NCI-H1436 (cell line): ENCODE measurements at places on chromosomes 12 and 14.

DNA sequence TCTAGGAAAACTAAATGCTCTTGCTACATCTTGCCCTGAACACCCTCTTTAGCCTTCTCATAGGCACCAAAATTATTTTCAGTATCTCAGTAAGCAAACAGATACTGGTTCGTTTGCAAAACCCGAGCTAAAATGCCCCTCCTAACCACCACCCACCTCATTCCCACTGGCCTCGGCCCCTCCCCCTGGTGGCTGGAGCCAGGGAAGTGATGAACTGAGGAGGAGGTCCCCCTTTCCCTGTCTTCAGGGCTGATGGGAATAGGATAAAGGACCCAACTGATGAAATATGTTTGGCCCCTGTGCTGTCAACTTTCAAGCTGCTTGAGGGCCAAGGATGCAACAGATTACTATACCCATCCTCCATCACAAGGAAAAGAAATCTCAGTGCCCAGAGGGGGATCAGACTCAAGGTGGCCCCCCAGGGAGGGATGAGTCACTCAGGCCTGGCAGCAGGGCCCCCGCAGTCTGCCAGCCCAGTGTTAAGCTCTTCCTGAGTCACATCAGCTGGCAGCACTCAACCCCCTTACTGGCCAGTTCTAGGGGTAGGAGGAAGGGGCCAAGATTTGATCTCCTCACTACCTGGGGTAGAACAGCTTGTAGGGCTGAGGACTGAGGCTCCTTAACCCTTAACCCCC lies 1.7 kb downstream of the ANKRD52 start:
- no peak for DNase-seq

DNA sequence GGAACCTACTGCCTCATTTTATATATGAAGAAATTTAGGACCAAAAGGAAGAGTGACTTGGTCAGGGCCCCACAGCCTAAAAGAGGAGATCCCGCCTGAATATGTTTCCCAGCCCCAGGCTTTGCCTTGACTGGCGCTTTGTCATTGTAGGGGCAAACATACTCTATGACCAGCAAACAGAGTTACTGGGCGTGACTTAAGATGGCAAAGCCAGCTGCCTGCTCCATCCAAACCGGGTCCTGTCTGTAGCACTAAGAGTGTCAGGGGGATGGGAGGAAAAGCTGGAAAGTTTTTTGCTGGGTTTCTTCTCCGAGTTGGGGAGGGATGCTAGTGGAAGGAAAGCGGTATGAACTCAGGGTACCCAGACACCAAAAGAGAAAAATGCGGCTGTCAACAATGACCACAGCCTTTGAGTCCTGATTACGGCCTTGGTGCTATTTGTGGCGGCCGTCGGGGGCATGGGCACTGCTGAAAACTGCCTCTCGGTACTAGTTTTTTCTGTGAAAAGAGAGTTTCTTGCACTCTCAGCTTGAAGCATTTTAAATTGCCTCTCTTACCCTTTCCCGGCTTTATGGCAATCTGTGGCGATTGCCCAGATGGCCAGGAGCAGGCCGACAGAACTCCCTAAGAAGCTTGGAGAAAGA lies 82.7 kb downstream of the PRIMA1 start:
- no peak for DNase-seq

DNA sequence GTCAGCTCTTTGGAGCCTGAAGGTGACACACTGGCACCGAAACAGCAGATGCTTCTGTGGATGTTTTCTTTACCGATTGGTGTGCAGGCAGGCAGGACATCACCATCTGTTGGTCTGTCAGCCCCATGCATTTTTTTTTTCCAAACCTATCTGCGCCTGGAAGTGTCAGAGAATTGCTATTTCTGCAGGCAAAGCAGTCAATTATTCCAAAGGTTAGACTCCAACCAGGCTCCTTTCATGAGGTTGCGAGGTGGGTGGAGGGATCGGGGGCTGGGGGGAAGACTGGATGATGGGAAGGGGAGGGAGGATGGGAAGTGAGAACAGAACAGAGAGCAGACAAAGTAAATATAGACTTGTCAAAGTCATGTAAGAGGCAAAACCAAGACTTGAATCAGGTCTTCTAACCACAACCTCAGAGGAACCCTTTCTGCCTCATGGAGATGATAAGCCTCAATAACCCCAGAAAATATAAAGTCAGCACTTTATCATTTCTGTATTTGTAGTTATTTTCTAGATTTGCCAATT lies 117.7 kb downstream of the OTOGL start:
- DNase-seq, result no peak

DNA sequence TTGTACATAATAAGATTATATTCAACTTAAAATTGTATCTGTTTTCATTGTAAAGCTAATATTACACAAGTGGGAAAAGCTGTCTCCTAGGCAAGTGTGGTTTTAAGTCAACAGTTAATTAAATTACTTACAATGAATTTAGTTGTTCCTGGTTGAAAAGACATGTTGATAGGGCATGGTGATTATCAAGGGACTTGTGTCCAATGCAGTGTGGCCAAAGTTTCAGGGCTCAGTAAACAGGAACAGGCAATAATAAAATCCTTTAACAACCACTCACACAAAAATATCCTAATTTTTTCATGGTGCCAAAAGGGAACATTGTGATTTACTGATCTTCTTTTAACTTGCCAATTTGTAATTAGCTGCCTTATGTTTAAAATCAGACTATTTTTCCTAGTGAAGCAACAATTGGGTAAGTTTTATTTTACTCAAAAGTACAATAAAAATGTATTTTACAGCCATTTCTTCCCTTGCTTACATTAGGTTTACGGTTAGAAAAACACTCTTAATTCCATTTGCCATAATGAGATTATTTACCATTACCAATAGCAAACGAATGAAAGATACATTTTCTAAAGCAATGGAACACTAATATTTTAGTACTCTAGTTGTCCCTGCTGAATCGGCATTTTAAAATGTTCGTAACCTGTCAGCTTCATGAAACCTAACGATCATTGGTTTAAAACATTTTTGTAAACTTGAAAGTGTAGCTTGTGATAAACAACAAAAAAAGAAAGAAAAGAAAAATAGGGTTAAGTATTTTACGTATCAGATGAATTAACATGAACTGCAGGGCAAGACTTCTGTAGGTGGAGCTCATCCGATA lies 1.8 kb upstream of the WNK1 start:
- DNase-seq, result peak; percentile 8

DNA sequence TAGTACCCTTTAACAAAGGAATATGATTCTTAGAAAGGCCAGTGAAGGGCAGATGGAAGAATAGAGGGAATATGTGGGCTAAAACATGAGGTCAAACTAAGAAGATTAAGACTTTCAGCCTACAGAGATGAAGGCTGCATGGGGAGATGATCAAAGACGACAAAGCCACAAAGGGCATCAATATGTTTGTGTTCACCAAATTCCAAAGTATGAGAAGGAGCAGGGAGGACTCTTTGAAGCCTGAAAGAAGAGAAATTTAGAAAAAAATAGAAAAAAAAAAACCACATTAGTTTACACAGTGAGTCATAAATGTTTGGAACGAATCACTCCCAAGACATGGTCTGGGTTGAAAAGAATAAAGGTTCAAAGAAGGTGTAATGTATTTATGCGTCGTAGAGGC lies 131.8 kb downstream of the NEDD1 start:
- DNase-seq, result no peak

DNA sequence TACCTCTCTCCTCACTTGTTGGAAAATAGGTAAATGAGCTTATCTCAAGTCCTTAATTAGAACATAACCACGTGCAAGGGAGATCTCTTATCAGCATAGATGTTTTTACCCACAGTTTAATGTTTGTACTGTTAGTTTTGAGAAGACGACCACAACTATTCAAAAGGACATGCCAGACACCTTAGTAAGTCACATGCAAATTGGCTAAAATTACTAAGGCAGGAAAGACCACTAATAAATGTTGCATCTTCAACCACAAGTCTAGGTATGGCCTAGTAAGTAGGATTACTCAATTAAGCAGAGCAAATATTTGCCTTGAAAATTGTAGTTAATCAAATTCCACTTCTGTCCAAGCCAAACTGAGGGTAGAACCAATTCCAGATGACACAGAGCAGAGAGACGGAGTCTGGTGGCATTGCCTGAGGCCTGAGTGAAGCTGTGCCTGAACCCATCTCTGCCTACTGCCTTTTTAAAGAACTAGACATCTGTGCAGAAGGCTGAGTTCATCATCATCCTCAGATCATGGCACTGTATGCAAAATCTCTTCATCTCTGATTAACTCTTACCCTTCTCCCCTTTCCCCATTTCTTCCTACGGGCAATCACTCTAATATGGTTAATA lies 29.7 kb upstream of the CHST11 start:
- DNase-seq, result no peak

- DNase-seq, result no peak
Measured at GRCh38 chr14:104686624-104687517, 2.5 kb upstream of the INF2 start.

- no peak for DNase-seq
Measured at GRCh38 chr12:26283046-26283445, 87.7 kb downstream of the SSPN start.

GRCh38 chr12:82620917-82621316 lies 65.8 kb upstream of the TMTC2 start:
- DNase-seq, result no peak

DNA sequence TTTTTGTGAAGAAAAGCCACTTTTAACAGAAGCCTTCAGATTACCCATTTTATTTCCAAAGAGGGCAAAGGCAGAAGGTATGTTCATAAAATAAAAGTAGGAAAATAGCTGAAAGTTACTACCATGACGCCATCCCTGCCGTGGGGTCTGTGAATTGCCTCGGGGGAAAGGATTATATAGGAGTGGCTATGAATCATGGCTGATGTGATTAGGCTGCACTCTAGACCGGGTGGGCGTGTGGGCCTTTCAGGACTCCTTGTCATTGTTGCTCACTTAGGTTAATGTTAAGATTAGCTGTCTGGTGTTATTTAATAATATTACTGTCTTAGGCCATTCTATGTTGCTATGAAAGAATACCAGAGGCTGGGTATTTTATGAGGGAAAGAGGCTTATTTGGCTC lies 195.5 kb downstream of the EGLN3 start:
- DNase-seq, result no peak

DNA sequence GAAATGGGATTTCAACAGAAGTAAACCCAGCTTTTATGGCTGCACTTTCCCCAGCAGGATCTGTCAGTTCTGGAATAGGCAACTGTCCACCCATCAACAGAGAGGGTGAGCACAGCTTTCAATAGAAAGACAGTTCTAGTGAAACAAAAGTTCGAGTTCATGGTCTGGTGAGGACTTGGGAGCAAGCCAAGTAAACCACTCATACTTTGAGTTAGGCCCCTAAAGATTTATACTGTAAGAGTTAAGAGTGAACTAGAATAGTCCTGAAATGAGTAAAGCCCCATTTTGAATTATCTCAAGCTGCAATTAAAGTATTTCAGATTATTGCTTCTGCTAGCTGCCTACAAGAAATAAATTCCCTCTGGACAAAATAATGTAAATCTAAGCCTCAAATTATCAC lies 82.6 kb downstream of the METTL25 start:
- DNase-seq, result no peak

DNA sequence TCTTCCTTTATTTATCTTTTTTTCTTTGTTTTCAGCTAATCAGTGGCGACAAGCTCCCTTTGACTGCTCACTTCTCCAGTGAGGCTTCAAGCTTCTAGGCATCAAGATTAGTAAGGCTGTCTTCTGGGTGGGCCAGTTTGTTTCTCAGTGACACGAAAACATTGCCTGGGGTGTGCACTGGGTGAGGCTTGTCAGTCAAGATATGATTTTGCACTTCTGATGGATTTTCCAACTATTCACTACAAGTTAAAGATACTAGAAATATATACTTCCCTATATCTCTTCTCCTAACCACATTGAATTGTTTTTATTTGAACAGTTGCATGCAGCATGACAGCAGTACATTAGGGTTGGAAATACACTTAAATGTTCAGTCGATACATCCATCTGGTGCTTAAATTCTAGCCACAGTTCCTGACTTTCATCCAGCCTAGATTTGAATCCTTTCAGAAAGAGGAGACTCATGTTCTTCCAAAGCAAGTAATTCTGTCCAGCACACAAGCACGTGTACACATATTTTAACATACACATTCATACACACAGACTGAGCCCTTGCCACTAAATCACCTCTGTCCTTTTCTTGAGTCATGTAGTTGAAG lies 275.6 kb upstream of the NOVA1 start:
- no peak for DNase-seq

DNA sequence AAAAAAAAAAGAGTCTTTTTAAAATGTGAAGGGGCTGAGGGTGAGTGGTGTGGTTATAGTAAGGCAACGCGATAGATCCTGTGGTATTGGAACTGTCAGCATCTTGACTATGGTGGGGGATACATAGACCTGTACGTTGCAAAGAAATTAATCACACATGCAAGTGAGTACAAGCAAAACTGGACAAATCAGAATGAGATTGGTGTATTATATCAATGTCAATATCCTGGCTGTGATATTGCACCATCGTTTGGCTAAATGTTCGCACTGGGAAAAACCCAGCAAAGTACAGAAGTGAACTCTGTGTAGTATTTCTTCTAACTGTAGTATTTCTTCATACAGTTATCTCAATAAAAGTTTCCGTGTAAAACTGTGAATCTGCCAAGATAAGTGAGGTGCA lies 67.9 kb downstream of the GCH1 start:
- no peak for DNase-seq

GRCh38 chr14:39467889-39468524 lies 35.8 kb upstream of the FBXO33 start:
- DNase-seq, result no peak

- no peak for DNase-seq
Measured at GRCh38 chr14:56244138-56244789, 126.1 kb downstream of the PELI2 start.

GRCh38 chr12:52812749-52813148 lies 1.2 kb downstream of the KRT4 start:
- no peak for DNase-seq

- DNase-seq, result peak; percentile 63
Measured at GRCh38 chr12:52903855-52904508, 894 bp downstream of the KRT8 start.
